ENCODE measurements at places on chromosomes 4 and X.

DNA sequence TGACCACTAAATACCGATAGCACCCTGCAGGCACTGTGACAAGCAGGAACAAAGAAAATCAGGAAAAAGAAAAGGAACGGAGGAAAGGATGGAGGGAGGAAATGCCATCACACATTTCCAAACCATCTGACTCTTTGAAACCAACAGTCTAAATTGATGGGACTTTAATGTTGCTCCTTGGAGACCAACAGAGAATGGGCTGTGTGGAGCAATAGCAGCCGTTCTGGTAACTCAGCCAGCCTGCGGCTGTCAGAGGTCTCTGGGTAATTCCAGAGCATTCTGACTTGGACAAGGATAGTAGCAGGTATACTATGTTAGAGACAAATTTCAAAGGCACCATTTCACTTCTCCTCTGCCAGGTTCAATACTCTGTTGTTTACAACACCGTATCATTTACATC lies 18.0 kb downstream of the PARM1 start:
- DNase-seq = no peak

- DNase-seq = no peak
These were observed 19.0 kb upstream of the DHX15 start for GRCh38 chr4:24603343-24603742.

DNA sequence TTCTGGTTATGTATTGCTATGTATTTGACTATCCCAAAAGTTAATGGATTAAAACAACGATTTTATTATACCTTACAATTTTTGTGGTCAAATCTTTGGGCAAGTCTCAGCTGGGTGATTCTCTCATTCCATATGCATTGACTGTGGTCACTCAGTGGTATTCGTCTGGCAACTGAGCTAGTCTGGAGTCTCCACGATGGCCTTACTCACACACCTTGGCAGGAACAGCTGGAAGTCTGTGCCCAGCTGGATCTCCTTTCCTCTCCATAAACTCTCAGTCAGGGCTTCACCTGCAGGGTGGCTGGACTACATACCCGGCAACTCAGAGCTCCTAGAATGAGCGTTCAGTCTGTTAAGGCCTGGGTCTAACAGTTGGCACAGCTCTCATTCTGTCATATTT lies 141.1 kb upstream of the WDFY3 start:
- no peak for DNase-seq

DNA sequence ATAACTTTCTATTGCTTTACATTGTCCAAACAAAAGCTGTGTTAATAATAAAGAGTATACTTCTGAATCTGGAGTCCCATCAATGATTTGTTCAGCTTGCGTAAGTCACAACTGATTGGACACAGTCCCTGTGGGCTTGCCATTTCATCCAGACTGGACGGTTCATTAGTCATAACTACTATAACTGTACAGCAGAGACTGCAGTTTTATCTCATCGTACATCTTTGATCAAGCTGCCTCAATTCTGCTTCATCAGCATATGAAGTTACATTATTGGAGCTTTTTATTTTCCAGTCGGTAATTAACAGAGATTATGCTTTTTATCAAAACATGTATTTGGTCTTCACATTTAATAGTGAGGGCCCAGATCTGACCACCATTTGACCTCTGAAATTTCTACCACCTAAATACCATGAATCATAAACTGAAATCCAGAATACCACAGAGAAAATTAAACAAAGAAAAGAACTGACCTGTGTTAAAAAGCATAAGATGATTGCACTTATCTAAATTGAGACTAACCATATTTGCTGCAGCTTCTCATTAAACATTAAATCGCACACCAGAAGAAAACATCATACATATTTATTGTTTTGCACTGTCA lies 12.5 kb upstream of the MAB21L2 start:
- peak; percentile 64 for DNase-seq
